GM13976 (cell line): ENCODE measurements at places on chromosomes 6 and 20.

GRCh38 chr20:40650707-40651106, 38.3 kb downstream of the MAFB start:
- DNase-seq, result no peak

DNA sequence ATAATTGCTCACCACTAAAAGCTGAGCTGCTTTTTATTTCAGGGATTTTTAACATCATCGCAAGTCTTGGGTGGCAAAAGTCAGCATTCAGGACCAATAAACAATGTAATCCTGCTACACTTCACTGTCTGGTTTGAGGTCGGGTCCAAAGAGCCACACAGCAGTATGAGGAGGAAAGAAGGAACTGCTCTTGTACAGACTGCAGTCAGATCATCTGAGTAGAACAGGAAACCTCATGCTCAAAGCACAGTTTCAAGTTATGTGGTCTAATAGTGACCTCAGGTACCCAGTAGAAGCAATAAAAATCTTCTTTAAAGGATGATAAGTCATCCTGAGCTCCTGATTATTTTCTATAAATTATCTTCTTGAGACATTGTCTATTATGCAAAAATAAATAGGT, 211.4 kb downstream of the FUT9 start:
- no peak for DNase-seq

GRCh38 chr6:157609117-157609516, 213.9 kb upstream of the SNX9 start:
- no peak for DNase-seq

DNA sequence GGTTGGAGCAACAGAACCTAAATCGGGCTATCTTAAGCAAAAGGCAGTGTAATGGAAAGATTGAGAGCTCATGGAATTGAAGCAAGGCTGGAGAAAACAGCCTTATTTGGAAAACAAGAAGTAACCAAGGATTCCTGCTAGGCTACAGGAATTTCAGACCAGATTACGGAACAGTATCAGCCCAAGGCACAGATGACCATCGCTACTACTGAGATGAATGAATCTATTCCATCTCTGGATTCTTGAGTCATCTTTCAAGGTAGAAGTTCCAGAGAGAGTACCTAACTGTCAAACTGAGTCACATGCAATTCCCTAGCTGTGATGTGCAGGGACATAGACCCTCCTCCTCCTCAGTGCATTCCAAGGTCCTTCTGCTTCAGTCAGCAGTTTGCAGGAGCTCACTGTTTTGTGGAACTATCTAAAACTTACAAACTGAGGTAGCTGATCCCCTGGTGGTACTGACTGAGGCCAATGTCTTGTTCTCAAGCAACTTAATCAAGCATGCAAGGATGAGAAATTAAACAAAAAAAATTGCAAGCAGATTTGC, 62.0 kb upstream of the SMLR1 start:
- DNase-seq, result no peak

- no peak for DNase-seq
Measured at GRCh38 chr20:42754706-42755105, 435.0 kb downstream of the PTPRT start.

DNA sequence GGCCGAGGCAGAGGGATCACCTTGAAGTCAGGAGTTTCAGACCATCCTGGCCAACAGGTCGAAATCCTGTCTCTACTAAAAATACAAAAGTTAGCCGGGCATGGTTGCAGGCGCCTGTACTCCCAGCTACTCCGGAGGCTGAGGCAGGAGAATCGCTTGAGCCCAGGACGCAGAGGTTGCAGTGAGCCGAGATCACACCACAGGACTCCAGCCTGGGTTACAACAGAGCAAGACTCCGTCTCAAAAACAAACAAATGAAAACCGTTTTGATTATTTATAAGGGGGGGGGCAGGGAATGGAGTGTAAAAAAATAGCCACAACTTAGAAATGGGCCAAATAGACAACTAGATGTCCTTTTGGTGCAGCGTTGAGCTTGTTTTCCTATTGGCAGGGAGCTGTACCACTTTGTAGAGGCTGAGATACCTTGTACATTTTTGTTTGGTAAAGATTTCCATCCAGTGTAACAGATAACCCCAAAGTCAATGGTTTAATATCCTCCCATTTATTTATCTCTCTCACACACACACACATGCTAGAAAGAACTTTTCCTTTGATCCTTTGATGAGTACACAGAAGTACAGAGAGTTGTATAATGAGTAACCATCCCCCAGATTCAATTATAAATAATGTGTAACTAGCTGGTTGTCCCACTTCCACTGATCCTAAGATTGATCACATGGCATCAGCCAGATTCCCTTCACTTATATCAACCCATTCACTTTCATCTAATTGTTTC, 477.5 kb downstream of the PRKN start:
- DNase-seq, result no peak

DNA sequence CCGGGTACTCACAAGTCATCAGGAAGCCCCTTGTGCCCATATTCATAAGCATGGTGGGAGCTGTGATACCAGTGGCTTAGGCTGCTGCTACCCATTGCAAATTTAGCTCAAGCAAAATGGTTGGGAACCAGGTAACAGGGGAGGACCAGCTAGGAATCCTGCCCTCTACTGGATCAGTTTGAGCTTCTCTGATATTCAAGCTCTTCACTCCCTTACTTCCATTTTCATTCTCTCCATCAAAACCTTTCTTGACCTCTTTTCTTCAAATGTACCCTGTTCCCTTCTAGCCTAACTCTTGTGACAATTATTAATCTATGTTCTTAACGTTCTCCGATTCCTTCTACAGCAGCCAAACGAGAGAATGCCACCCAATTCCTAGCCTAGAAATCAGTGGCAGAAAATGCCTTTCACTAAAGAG, 9.7 kb downstream of the NOL7 start:
- DNase-seq, result peak; percentile 42

DNA sequence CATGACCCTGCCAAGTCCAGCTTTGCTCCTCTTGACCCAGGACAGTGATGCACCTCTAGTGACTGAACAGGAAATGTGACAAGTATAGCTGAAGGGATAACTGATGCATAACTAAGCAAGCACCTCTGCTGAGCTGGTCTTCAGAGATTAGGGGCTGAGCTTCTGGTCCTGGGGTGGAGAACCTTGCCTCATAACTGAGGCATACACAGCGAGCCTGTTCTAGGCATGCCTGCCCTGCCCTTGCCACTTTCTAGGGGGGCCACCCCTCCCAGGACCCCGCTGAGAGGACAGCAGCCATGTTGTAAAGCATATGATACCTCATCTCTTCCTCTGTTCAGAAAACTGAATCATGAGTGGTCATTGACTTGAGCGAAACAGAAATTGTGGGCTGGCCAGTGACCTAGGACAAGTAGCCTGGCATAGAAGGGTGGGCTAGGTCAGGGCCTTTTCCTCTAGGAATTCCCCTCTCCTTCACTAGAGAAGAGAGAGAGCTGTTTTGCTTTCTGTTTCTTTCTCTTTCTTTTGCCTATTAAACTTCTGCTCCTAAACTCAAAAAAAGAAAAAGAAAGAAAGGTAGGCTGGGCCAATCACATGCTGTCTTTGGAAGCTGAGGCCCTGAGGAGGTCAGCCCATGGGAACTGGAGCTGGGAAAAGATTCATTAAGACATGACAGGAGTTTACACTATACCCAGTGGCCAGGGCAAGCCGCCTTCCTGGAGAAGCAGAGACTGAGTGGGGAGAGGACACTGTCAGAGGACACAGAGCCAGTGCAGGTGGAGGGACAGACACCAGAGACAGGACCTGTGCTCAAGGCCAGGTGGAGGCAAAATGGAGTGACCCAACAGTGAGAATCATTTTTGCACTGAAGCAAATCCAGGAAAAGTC, 23.1 kb downstream of the ALDH5A1 start:
- peak; percentile 46 for DNase-seq

DNA sequence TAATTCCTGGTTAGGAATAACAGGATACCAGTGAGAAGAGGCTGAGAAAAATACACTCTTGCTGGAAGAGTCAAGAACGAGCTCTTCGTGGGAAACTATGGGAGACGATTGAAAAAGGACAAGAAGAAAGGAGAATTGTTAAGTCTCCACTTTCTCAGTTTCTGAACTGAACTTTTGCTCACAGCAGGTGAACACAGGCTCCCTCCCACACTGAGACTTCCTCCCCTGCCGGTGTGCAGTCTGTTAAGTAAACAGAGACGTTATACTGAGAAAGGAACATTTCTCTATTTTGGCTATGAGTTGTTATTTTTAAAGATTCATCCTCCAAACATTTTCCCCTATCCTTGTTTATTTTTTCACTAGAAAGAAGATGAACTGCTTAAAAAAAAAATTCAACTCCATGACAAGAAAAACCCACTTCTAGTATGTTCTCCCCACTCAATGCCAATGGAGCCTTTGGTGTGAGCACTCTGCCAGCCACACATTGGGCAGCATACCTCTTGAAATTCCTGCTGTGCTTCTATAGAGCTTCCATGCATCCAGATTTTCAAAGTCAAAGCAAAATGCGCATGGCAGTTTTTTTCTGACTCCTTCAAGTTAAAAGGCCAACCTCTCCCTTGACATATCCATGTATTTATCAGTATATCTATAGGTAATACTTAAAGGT, 250.5 kb downstream of the ESR1 start:
- DNase-seq, result no peak

DNA sequence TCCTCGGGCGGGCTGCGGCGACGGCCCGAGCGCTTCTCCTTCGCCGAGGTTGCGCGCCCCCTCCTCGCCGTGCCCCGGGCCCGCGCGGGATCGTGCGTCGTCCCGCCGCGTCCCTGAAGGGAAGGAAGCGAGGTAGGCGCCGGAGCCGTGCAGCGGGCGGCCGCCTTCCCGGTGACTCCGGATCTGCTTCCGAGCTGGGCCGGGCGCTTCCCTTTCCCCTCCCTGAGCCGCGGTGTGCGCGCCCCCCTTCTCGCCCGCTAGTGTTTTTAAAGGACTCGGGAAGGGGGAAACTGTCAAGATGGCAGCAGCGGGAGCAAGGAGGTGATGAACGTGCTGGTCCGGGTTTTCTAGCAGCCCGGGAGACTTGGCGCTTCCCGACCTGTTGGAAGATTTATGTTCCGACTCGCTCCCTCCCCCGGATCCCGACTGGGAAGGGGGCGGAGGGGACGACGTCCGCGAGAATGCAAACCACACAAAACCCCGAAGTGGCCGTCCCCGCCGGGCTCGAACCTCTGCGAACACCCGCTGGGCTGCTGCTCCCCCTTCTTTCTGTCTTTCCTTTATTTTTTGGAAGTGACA, 744 bp upstream of the FOXO3 start:
- DNase-seq, result peak; percentile 27

GRCh38 chr6:39086711-39087110, 28.3 kb downstream of the SAYSD1 start:
- DNase-seq, result no peak

- no peak for DNase-seq
Measured at GRCh38 chr6:42106112-42107023, 36.1 kb downstream of the C6orf132 start.

GRCh38 chr6:35128496-35128895, 12.6 kb downstream of the TCP11 start:
- no peak for DNase-seq

- peak; percentile 74 for DNase-seq
Measured at GRCh38 chr6:79544939-79545450, 7.8 kb upstream of the LCA5 start.

- no peak for DNase-seq
Measured at GRCh38 chr20:25049261-25050060, 8.5 kb downstream of the ACSS1 start.

- DNase-seq, result no peak
Measured at GRCh38 chr6:22657352-22657980, 88.1 kb downstream of the HDGFL1 start.

DNA sequence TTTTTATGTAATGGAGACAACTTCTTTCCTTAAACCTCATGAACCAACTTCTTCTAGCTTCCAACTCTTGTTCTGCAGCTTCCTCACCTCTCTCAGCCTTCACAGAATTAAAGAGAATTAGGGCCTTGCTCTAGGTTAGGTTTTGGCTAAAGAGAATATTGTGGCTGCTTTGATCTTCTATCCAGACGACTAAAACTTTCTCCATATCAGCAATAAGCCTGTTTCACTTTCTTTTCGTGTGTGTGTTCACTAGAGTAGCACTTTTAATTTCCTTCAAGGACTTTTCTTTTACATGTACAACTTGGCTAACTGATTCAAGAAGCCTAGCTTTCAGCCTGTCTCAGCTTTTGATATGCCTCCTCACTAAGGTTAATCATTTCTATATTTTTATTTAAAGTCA, 596.1 kb upstream of the NRSN1 start:
- no peak for DNase-seq

DNA sequence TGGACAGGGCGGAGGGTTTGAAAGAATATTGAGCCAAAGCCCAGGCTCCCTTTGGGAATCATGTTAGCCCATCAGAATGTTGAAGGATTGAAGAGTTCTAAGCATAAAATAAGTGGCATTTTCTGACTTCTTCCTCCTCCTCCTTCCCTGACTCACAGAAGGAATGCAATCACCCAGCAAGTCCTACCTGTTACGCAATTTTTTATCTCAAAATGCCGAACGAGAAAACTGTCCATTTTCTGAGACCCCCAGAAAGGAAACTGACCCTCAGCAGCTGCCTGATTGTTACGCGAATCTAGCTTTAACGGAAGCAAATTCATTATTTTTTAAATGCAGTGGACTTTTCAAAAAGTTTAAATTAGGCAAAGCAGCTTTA, 4.7 kb upstream of the DNAJC5 start:
- no peak for DNase-seq

DNA sequence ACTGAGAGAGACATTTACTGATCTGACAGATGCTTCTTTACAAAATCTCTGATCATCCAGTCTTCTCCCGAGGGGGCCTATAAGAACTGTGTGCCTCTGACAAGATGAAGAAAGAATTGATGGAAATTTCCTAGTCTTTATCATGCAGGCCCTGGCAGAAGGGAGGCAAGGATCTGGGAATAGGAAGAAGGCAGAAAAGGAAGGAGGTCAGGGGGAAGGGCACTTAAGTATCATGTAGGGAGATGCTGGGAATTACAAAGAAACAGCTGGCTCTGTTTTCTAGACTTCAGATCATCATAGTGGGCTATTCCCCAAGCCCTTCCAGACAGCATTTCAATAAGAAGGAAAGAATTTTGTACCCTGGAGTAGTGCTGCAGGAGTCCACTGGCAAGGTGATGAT, 243.3 kb upstream of the MOCS1 start:
- no peak for DNase-seq

GRCh38 chr6:7546020-7546369, 4.5 kb downstream of the DSP start:
- no peak for DNase-seq

DNA sequence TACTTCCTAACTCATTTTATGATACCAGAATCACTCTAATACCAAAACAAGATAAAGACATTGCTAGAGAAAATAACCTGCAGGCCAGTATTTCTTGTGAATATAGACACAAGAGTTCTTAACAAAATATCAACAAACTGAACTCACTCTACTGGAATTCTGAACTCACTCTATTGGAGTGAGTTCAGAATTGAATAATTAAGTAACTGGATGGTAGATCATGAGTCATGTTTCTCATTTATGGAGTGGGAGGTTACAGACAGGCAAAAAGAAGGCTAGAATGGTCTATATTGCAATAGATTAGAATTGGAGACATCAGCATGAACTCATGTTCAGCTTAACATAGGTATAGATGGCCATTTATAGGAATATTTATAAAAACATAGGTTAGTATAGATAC, 26.6 kb upstream of the C6orf58 start:
- no peak for DNase-seq
